ENCODE measurements at places on chromosomes 12 and 14.
A peak's percentile ranks its signal among the peaks of the same experiment; 100 is the strongest.

DNA sequence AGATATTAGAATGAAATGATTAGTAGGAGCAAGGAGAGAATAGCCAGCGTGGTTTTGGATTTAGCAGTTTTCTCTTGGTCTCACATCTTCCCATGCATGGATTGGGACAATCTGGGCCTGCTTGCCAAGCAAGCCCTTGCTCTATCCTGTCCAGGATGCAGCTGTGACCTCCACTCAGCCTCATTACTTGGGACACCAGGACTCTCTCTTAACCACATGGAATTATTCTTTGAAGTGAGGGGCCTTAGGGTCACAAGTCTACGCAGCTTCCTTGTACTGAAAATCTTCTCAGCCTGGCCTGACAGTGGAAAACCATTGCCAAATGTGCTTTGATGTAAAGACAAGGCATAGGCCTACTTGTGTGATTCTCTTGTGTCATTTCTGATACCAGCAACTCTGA, 28.0 kb upstream of the DCN start:
- DNase-seq: no peak

DNA sequence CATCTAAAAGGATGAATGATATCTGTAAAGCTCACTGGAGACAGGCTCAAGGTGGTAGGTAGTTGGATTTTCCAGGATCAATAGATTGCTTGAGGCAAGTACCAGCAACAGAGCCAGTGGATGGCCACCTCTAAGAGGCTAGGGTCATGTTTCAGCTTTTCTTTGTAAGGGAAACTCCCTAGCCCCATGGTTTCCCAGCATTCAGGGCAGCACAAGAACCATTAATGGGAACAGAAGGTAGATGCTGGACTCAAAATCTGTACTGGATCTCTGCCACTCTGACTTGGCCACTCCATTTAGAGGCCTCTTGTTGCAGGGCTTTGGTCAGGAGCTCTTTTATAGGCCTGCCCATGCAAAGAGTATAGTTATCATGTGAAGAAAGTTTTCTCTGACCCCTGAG, 76.1 kb upstream of the DYRK2 start:
- DNase-seq: no peak

DNA sequence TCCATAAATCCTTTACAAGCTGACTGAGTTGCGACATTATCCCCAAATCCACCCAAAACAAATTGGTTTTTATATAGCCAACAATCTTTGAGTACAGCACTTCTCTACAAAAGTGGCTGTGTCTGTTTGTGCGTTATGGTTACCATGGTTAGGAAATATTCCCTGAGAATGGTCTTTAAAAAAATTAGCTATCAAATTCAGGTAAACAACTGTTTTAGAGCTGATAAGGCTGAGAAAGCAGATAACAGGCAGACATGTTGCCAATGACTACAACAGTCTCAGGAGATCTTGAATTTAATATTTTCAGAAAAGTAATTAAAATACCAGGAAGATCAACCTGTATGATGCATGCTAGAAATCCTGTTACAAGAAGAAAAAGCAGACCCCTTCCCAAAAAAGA, 248.0 kb downstream of the RASSF9 start:
- no peak for DNase-seq

DNA sequence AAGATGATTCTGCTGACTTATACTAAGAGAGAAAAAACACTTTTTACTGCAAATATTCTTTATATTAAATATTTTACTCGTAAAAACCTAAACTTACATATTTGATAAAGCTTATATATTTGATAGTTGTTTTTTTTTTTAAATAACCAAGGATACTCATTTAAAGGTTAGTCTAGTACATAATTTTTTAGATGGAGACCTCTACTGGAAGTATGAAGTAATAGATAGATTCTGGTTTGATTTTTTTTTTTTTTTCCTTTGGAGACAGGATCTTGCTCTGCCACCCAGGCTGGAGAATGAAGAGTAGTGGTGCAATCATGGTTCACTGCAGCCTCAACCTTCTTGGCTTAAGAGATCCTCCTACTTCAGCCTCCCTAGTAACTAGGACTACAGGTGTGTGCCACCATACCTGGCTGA, 16.4 kb downstream of the ARID2 start:
- no peak for DNase-seq

DNA sequence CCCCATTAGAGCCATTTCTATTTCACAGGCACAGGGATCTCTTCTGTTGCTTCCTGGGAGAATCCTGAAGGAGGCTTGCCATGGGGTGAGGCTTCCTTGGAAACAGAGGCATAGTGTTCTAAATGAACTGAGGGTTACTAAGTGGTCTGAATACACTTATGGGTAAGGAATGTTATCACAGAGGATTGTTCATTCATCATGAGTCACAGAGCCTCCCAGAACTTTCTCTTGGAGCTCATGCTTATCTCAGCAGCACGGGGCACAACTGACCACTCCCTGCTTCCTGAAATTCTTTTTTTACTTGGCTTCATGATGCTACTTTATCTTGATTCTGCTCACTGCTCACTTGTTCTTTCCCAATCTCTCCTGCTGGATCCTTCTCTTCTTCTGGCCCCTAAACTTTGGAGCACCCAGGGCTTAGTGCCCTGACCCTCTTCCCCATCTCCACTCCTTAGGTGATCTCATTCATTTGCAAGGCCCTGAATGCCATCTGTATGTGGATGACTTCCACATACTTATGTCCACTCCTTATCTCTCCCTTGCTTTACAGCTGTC, 57.9 kb downstream of the ANO6 start:
- DNase-seq: no peak

DNA sequence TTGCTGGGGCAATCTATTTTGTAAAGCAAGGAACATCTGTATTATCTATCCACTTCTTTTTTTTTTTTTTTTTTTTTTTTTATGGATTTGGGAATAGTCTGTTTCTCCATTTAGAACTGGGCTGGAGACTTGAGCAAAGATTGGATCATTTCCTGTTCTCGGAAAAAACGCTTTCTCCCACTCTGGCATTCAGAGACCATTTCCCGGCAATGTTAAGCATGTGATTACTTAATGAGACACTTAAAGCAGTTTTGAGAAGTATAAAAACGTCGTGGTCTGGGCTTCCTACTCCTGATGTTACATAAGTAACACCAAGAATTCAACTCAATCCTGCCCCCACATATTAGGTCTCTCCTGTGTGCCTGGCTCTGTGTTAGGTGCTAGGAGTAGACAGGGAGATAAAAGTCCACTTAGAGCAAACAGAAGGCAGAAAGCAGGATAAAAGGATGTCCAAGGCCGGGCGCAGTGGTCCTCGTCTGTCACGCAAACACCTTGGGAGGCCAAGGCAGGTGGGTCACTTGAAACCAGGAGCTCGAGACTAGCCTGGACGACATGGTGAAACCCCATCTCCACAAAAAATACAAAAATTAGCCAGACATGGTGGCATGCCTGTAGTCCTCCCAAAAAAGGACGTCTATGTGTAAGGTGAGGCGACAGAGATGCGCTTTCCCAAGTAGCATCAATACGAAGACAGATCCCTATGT, 152.1 kb upstream of the GSC start:
- DNase-seq: no peak

- DNase-seq: no peak
Measured at GRCh38 chr14:76936483-76936882, 92.0 kb downstream of the IRF2BPL start.

GRCh38 chr12:130124106-130124505, 38.2 kb upstream of the FZD10 start:
- DNase-seq: no peak

GRCh38 chr12:79191391-79191790, 326.8 kb downstream of the SYT1 start:
- no peak for DNase-seq

GRCh38 chr14:91361233-91361811, 56.3 kb downstream of the CCDC88C start:
- DNase-seq: no peak

DNA sequence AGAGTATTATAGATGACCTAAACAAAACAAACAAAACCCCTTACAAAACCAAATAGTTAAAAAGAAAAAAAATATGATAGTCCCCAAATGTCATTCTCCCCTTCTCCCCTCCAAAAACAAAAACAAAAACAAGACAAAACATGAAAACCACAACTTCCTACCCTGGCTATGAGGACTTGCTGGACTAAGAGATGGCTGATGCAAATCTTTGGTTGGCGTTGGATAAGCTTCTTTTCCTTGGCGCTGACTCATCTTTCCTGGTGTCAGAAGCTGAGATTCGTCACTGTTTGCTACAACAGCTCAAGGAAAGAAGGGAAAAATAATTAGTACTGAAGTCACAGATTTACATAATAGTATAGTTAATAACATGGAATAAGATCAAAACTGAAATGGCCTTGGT, 102.5 kb upstream of the BBS10 start:
- DNase-seq: no peak

DNA sequence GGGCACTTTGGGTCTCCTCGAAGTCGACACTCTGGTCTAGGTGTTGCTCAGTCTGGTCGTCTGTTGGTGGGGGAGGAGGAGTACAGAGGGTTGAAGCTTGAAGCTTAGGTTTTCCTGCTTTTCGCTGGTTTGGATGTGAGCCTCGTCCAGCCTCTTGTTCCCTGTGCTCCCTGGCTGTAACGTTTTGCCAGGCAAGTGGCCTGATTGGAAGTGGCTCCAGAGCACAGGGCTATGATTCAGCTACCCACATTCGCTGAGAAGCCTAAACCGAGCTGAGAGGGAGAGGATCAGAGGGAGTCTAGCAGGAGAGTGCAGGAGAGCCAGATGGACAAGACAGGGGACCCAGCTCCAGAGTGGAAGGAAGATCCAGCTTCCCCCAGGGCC, 6.1 kb downstream of the HOXC10 start:
- DNase-seq: no peak

- DNase-seq: no peak
Measured at GRCh38 chr12:48160807-48161206, 3.5 kb upstream of the ASB8 start.

GRCh38 chr14:82419933-82420332, 886.3 kb upstream of the SEL1L start:
- no peak for DNase-seq

DNA sequence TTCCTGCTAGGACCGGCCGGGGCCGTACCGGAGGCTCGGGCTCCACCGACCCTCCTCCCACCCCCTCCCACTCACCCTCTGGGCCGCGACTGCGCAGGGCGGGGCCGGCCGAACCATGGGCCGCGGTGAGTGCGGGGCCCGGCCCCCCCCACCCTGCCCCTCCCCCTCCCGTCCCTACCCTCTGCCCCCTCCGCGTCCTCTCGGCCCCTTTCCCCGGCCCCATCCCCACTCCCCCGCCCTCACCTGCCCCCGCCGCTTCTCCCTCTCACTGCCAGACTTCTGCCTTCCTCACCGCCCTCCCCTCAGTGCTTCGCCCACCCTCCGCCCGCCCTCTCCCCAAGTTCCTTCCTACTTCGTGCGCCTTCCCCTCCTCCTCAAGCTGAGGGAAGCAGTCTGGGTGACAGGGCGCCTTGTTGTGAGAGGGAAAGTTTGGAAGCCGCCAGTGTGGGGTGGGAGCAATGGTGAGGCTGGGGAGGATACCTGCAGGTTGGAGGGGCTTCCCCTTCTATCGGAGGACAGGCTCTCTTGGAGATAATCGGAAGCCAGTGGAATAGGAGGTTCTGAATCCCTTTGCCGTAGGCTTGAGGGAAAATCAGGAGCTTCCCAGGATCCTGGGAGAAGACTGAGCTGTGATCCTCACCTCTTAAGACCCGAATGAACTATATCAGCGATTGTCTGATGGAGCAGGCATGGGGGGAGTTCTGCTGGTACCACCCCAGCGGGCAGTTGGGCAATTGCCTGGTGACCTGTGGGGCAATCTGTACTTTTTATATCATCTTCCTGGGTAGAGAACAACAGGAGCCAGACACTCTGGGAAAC, 472 bp downstream of the MBD6 start:
- peak; percentile 42 for DNase-seq

GRCh38 chr14:64639340-64639821, 64.8 kb upstream of the PLEKHG3 start:
- DNase-seq: no peak

- no peak for DNase-seq
Measured at GRCh38 chr12:115051378-115051777, 367.4 kb upstream of the TBX3 start.

GRCh38 chr12:105341010-105341409, 10.5 kb downstream of the C12orf75 start:
- no peak for DNase-seq

GRCh38 chr14:90518941-90519256, 122.1 kb downstream of the CALM1 start:
- peak; percentile 40 for DNase-seq

DNA sequence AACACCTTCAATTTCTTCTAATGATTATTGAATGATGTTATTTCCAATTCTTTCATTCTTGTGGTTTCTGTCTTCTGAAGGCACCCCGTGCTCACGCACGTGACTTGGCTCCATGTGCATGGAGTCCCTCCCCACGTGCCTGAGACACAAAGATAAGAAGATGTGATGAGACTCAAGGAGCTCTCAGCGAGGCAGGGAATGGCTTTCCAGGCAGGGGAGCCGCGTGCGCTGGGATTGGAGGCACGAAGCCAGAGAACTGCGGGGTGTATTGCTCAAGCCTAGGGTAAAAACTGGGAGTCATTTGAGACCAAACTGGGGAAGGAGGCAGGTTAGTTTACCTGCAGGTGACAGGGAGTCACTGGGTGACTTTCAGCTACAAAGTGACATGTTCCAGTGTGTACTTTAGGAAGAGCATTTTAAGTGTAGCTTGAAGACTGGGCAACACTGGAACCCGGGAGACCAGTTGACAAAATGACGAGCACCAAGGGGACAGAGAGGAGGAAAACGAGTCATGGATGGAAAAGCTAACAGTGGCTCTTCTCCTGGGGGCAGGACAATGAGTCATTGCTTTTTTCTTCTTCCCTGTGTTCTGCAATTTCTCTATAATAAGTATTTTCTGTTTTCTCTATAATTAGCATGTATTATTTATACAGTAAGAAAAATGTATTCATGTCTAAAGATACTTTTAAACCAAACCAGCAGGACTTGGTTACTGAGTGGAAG, 311.7 kb upstream of the FKBP4 start:
- no peak for DNase-seq

- no peak for DNase-seq
Measured at GRCh38 chr12:3294481-3294911, 196.5 kb upstream of the PRMT8 start.

- peak; percentile 27 for DNase-seq
Measured at GRCh38 chr12:103632554-103633216, 45.6 kb downstream of the STAB2 start.

DNA sequence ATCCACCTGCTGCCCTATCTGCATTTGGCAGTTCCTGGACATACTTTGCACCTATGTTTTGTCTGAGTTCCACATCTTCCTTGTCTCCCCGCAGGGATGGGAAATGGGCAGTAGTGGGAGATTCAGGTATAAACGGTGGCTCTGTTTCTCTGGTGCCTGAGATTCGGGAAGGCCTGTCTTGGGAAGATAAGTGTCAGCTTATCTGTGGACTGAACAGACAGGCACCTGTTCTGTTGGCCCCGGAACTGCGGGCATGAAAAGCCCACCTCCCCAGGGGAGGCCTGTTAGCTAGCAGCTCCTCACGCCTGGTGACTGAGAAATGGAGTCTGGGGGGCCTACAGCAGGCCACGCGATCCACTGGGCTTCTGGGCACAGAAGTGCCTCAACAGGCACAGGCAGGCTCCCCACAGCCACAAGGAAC, 5.8 kb downstream of the PHB2 start:
- peak; percentile 3 for DNase-seq

DNA sequence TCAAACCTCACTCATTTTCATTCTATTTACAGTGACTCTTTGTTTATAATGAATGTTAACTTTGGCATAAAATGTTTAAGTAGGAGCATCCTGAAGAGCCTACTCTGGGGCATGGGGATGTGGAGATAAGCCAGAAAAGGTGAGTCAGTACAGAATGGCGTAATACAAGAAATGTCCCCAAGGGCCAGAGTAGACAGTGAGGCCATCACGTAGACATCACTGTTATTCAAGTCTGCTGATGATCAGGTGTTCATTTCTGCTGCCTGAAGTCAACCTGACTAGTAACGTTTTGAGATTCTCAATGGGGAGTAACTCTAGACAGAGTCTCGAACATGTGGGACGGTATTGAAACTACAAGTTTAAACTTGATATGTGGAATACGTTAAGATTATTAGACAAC, 47.6 kb upstream of the PKP2 start:
- no peak for DNase-seq
